ENCODE measurements at places on chromosomes 2 and 18.

DNA sequence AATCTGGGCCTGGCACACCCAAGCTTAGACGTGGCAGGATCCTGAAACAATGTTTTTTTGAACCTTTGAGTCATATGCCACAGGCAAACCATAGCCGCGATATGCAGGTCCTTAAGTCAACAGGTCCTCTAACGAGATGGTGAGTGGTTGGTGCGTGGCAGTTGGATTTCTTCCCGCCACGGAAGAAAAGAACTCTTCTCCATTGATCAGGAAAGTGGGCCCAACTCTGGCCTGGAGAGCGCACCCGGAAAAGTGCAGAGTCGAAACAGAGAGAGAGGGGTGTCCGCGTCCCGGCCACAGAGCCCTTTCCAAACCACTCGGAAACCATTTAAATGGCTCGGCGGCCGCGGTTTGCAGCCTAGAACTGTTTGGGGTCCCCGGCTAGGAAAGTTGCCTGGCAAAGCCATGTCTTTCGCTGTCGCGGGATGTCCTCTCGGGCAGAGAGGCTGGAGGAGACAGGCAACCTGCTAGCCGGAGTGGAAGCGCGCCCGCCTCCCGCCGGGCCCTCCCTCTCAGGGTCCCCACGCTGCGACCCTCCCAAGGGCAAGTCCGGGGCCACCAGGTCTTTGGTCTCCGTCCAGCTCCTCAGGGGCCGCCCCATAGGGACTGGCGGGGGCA lies 777 bp downstream of the GALNT3 start:
- peak; percentile 16 for DNase-seq

GRCh38 chr2:213022987-213023386 lies 128.4 kb downstream of the IKZF2 start:
- DNase-seq = no peak

DNA sequence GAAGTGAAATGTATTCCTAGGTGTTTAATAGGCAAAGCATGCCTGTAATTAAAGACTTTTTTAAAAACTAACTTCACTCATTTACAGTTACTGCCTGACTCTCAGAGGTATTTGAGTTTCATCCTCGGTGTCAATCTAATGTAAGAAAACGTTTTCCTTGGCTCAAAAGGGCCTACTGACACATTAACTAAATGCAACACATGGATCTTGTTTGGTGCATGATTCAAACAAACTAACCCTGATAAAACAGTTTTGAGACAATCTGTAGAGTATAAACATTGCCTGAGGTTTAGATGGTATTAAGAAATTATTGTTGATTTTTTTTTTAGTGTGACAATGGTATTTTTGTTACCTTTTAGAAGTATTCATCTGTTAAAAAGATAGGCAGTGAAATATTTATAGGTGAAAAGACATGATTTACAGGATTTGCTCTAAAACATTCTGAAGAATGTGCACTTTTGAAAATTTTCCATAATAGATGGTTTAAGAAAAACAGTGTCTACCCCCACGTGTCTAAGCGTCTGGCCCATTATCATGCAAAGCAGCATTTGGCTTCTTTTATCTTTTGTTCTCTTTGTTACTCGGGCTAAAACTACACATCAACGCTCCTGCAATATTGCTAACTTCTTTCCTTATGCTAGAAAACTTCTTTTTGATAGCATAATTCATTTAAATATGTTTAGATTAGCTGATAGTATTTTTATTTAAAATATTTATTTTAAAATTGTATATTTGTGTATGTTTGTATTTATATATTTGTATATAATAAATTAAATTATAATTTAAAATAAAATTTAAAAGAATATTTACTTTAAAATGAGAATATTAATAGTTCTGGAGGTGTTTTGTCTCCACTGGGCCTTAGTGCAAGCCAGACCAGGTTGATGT lies 160.2 kb upstream of the NDUFV2 start:
- DNase-seq = peak; percentile 50

GRCh38 chr18:58303363-58303762 lies 259.3 kb downstream of the NEDD4L start:
- DNase-seq = no peak

DNA sequence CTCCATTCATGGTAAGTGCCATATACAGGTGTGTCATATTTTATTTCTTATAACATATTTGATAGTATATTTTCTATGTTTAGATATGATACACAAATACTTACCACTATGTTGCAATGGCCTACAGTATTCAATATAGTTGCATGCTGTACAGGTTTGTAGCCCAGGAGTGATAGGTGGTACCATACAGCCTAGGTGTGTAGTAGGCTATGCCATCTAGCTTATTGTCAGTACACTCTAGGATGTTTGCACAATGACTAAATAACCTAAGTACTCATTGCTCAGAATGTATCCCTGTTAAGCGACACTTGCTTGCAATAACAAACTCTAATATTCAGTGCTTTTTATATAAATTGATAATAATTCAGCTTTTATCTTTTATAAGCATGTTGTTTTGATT lies 563.1 kb upstream of the LINC00305 start:
- DNase-seq = no peak

DNA sequence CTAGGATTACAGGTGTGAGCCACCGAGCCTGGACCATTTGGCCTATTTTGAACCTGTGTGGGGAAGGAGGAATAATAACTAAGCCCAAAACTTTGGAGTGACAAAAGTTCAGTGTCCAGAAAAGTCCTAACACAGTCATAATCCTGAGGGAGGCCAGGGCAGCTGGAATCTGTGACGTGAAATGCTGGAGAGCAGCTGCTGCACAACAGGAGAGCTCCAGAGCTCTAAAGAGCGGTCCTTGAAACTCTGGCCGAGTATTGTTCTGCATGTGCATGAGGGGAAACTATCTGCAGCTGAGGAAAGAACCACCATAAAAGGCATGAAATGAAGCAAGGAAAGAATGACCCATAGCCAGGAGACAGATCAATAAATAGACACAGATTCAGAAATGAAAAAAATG lies 27.8 kb downstream of the HADHA start:
- no peak for DNase-seq

GRCh38 chr2:47404356-47404755 lies 1.4 kb downstream of the MSH2 start:
- no peak for DNase-seq

DNA sequence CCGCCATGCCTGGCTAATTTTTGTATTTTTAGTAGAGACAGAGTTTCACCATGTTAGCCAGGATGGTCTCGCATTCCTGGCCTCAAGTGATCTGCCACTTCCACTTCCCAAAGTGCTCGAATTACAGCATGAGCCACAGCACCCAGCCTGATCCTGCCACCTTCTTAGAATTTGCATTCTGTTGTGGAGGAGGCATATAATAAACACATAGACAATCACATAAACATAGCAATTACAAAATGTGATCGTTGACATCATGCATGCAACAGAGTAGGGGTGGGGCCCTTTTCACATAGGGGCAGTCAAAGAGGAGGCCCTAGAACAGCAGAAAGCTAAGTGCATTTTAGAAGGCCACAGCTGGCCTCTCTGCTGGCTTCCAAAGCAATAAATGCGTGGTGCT lies 39.9 kb upstream of the TSPYL6 start:
- no peak for DNase-seq

GRCh38 chr2:104733226-104733943 lies 120.5 kb upstream of the POU3F3 start:
- no peak for DNase-seq

DNA sequence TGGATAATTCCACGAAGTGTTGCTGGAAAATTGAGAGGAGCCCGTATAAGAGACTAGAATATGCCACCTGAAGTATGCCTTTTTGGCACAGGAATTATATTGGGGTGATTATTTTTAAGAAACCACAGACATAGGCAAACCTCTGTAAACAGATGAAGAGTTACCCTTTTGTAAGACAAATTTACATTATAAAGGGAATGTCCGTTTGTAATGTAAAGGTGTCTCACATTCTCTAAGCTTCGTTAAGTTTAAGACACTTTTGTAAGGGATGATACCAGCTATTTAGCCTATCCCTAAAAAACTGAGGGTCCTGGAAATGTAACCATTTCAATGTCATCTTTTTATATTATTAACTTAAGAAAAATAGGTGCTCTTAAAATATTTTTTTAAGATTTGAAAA lies 432.8 kb upstream of the SYT4 start:
- DNase-seq = no peak

GRCh38 chr2:85999061-85999831 lies 106.4 kb downstream of the POLR1A start:
- peak; percentile 79 for DNase-seq

- no peak for DNase-seq
These were observed 15.8 kb upstream of the PRSS56 start for GRCh38 chr2:232504438-232504837.

DNA sequence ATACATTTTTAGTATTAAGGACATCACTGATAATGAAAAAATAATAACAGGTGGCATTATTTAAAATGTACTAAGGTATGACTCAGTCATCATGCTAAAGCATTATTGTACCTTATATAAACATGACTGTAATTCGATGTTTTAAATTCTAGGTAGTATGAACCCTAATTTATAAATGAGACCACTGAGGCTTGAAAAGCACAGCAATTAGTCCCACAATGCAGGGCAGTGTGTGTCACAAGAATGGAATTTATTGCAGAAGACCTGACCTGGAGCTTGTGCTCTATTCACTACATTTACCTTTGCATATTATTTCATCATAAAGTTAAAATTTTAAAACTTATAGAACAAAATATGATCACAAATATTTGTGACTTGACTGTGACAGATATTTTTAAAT lies 358.5 kb upstream of the DSEL start:
- DNase-seq = no peak

DNA sequence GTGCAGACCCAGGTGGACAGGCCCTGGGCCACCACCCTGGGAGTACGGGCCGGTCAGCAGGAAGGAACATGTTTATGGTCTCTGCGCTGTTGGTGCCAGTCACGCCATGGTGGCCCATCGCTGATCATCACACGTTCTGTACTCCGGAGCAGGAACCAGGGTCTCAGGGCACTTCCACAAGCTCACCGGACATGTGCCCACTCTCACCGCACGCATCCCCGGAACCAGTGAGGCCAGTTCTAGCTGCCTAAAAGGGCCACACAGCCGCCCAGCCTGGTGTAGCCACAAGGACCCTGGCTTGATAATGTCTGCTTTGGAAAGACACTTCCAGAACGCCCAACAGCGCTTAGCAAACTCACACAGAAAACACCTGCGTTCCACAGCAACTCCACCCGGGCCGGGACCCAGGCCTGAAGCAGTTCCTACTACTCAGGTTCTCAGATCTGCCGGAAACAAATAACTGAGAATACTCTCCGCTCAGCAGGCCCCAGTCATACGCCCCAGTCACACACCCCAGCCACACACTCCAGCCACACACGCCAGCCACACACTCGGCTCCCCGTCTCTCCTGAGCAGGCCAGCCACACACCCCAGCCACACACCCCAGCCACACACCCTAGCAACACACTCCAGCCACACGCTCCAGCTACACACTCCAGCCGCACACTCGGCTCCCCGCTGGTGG lies 123.3 kb downstream of the HDAC4 start:
- DNase-seq = no peak

DNA sequence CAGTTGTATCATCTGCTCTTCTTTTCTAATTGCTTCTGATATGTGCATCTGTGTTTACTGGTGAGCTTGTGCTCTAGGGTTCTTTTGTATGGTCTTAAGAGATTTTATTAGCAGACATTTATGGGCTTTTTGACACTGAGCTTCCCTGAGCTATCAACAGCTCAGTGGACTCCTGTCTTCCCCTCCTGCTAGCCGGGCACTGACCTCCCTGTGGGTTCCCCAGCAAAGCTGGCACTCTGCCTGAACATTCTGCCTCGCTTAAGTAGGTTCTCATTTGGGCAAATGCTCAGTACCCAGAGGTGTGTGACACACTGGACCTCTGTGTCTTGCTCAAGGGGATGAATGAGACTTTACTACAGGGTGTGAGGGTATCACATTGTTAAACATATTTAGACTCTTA lies 15.8 kb downstream of the TRAF3IP1 start:
- DNase-seq = peak; percentile 4

- no peak for DNase-seq
These were observed 1181.6 kb upstream of the CELF4 start for GRCh38 chr18:38747153-38747552.

DNA sequence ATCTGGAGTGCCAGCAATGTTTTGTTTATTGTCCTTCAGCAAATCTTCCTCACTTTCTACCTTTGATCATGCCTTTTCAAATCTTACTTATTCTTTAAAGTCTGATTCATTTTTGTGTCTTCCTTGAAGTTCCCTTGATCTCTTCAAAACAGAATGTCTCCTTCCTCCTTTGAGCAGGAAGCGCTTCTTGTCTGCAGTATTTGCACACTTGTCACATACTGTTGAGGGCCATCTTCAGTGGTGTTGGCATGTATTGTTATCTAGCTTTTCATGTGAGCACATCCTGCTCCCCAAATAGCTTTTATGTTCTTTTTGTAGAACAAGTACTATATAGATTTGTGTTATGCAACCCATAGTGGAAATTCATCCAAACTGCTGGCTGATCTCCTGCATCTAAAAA lies 5.9 kb upstream of the CERS6 start:
- DNase-seq = no peak

DNA sequence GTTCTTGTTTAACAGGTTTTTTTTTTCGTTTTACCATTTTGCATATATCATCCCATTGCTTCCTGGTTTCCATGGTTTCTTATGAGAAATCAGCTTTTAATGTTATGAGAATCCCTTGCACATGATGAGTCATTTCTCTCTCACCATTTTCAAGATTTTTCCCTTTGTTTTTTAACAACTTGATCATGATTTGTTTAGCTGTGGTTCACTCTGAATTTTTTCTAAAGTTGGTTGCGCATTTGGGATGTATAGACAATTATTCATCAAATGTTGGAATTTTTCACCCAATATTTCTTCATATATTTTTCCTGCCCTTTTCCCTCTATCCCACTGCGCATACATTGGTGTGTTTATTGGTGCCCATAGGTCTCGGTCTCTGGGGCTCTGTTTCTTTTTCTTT lies 42.4 kb upstream of the BIN1 start:
- DNase-seq = peak; percentile 86

- DNase-seq = no peak
These were observed 76.6 kb upstream of the ZFP36L2 start for GRCh38 chr2:43302961-43303494.
